ENCODE measurements at places on chromosomes 2 and 18.

DNA sequence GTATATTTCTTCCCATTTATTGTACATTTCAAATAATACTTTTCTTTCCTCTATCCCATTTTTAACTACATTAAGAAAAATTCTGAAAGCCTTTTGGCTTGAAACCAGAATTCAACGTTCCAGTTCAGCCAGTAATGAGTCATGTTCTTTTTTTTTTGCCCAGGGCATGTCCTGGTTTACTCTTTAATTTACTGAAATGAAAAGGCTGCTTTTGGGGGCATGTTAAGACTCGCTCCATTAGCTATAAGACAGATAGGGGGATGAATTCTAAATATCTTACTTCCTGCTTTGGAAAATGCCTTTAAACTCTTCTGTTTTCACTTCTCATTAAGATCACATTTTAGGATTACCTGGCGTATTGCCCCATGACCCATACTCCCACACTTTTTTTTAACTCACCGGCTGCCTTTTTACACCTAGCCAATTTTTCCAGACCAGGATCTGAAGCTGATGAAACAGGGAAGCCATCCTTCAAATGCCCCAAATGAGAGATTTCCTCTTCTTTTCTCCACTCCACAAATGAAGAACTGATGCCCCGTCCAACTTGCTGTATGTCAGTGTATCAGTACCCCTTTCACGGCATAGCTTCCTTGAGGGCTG is 585 bp downstream of the ABCA12 start:
- DNase-seq: no peak

GRCh38 chr2:108199726-108200125 is 40.0 kb upstream of the SULT1C3 start:
- DNase-seq: no peak

- no peak for DNase-seq
Observed at GRCh38 chr2:117170897-117171296, 643.6 kb upstream of the DDX18 start.

- DNase-seq: no peak
Observed at GRCh38 chr2:137050949-137051348, 285.6 kb downstream of the THSD7B start.

DNA sequence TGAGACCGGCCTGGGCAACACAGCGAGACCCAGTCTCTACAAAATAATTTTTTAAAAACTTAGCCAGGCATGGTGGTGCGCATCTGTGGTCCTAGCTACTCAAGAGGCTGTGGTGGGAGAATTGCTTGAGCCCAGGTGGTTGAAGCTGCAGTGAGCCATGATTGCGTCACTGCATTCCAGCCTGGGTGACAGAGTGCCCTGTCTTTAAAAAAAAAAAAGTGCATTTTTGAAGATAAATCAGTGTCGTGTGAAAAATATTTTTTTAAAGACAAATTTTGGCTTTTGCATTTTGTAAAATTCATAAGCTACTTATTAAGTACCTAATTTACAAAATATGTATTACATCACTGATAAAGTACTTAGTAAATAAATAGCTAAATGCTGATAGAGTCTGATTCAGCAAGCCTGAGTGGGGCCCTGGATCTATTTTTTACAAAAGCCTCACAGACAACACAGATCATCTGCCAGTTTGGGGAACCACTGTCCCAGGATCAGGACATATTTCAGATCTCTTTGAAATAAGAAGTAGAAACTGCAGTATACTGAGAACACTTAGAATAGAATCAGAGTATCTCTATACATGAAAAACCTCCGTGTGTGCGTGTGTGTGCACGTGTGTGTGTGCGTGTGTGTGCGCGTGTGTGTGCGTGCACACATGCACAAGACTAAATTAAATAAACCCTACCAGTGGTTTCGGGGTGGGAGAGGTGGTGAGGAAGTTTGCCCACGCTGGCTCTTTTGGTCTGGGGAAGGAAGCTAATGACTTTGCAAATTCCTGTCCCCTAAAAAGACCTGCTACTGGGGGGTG is 61.6 kb downstream of the AAK1 start:
- no peak for DNase-seq

DNA sequence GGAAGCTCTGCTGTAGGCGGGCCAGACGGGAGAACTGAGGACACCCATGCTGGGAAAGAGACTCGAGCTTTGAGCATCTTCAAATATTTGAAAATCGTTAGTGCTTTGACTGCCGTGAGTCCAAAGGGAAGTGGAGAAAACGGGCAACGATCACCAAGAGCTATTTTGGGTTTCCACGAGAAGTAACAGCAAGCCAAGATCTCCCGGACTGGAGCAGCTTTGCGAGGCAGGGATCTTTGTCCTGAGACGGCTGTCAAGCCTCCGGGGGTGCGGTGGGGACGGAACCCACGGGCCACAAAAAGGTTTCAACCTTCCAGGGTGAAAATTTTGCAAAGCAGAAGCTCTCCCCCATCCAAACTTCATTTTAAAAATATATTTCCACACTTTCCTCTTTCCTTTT is 195.8 kb downstream of the NDUFA10 start:
- DNase-seq: no peak

GRCh38 chr2:167783261-167784083 is 463.9 kb downstream of the STK39 start:
- no peak for DNase-seq

DNA sequence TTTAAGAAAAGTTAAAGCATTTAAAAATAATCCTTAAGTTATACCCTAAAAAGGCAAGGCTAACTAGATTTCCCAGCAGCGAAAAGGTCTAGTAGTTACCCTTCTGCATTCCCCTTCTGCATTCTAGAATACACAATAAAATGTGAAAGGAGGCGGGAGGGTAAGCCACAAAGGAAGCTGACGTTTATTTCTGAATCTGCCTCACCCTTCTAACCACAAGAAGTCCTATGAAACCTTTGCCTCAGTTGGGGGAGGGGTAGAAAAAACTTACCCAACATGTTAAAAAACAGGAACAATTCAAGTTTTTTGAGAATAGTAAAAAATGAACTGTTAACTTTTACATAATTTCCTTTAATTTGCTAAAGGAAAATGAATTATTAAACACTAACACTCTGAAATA is 11.3 kb downstream of the STK17B start:
- no peak for DNase-seq

DNA sequence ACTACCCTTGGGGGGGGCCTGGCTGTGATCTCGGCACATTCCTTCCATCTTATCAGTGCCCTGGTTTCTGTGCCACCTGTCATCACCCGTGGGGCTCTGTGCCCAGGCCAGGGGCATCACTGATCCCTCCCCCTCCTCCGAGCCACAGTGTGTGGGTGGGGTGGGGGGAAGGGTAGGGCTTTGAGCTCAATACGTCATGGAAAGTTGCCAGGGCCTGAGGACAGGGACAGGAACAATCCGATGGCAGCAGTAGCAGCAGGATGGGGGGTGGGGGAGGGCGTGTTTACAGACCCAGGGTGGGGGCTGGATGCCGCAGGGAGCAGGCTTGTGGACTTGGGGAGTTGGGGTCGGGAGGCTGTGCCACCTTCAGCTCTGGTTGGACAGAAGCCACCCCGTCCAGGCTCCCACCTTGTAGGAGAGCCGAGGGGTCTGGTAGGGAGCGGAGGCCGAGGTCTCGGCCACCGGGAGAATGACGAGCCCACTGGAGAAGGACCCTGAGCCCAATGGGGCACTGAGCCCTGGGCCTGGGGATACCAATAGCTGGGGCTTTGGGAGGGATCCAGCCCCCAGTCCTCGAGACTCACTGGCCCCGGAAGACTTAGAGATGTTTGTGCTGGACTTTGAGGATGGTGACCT is 3.5 kb downstream of the SLC4A3 start:
- DNase-seq: no peak

- no peak for DNase-seq
Observed at GRCh38 chr2:54864096-54864495, 140.6 kb downstream of the EML6 start.

GRCh38 chr2:9650119-9650821 is 19.5 kb upstream of the YWHAQ start:
- no peak for DNase-seq

- no peak for DNase-seq
Observed at GRCh38 chr2:190068764-190069163, 6.2 kb upstream of the MSTN start.

DNA sequence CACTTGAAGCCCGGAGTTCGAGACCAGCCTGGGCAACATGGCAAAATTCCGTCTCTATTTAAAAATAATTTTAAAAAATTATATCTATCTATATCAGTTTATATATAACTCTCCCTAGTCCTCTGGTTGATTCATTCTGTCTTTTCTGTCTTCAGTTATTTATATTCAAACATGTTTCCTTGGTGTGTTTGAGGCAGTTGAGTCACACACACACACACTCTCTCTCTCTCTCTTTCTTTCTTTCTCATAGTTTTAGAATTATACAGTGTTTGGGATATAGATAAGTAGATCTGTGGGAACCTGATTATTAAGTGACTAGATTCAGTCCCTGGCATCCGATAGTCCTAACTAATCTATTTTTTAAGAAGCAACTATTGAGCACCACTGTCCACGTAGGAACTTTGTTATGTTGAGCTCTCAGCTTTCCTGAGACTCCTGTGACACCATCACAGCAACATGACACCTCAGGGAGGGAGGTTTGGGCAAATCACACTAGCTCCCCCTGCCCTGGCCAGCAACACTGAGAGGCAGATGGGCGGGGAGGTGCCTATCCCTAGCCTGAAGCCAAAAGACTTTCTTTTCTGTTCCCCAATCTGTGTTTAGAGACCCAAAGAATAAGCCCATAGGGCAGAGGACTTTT is 482.7 kb downstream of the DLGAP1 start:
- no peak for DNase-seq

DNA sequence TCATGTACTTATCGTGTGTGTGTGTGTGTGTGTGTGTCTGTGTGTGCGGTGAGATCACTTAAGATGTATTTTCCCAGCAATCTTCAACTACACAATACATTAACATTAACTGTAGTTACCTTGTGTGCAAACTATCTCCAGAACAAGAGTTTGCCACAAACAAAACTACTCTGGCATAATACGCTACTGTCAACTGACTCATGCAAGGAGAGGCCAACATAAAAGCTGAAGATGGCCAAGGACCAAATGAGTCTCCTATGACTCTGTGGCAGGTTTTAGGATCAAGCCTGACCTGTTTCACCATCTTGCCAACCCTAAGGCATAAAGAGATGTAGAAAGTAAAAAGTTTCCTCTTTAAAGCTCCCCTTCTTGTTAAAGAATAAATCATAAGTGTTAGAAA is 20.1 kb downstream of the CYB5A start:
- DNase-seq: no peak

- no peak for DNase-seq
Observed at GRCh38 chr18:11587846-11588245, 21.6 kb upstream of the SLC35G4 start.

- no peak for DNase-seq
Observed at GRCh38 chr2:20939931-20940795, 103.7 kb downstream of the APOB start.

DNA sequence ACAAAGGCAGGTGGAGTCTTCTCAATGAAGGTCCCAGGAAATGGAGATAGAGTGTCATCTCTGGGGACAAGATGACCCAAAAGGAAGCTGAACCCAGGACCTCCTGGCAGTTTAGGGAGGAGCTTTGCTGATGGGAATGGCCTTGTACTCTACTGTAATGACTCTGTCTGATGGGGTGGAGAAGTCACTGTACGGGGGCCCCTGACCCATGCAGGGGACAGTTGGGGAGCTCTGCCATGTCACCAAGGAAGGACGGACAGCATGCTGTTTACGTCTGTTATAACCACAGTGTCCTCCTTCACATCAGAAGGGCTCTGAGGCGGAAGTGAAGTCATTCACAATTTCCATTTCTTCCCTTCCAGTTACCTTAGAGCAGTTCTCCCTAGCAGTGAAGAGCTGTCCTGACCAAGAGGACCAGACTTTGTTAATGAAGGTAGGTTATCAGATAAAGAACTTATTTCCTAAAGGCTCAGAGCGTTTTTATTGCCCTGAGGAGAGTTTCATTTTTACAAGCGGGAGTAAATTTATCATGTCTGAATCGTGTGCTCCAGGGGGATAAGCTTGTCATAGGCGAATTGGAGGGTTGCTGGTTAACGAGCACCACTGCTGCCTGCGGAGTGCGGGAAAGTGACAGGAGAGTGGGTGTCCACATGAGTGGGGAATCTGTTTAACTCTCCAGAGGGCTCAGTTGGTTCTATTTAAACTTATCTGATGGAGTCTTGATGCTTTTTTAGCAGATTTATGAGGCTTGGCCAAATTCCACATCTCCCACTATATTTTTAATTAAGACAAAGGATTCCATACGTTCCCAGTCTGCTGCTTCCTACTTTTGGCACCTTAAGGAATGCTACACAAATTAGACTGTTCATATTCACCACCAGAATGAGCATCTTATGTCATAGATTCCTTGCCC is 71.6 kb upstream of the BCL2L11 start:
- DNase-seq: no peak

- no peak for DNase-seq
Observed at GRCh38 chr18:79367480-79367879, 28.2 kb upstream of the NFATC1 start.

Data from stimulated activated CD4-positive, alpha-beta T cell treated with anti-CD3 and anti-CD28 coated beads, Interleukin-1b, Interleukin-23, amount 100 ng/mL, for 1 hour (primary cell).